ENCODE measurements at places on chromosomes 5 and 9.

DNA sequence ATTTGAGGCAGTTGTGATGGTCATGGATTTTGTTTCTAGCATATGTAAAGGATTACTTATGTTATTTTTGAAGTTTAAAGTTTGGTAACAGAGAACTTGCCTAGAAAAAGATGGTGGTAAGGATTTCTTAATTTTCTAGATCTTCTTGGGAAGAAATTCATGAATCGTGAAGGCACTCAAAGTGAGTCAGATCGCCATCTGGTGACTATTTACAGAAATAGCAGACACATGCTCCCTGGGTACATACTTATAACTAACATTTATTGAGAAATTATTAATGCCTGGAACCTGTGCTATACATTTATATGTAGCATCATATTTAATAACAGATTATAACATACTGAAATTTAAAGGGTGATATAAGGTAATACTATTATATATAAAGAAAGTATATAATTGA is 299.7 kb downstream of the IZUMO3 start:
- no peak for DNase-seq

GRCh38 chr5:40676613-40677343 is 2.9 kb upstream of the PTGER4 start:
- no peak for DNase-seq

DNA sequence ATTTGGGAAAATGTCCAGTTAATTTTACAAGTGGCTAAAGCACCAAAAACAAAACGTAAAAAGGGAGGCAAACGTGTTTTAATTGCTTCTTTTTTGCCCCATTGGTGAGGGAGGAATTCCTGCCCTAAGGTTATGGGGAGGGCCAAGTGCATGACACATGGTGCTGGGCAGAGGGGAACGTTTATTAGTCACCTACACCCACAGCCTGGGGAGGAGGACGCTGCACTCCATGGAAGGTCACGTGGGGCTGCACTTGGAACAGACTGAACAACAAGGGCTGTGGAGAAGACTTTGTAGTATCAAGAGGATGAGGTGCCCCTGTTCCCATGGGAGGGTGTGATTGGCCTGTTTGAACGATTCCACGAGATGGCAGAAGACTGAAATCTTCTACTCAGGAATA is 13.7 kb upstream of the ADAMTS16 start:
- no peak for DNase-seq

DNA sequence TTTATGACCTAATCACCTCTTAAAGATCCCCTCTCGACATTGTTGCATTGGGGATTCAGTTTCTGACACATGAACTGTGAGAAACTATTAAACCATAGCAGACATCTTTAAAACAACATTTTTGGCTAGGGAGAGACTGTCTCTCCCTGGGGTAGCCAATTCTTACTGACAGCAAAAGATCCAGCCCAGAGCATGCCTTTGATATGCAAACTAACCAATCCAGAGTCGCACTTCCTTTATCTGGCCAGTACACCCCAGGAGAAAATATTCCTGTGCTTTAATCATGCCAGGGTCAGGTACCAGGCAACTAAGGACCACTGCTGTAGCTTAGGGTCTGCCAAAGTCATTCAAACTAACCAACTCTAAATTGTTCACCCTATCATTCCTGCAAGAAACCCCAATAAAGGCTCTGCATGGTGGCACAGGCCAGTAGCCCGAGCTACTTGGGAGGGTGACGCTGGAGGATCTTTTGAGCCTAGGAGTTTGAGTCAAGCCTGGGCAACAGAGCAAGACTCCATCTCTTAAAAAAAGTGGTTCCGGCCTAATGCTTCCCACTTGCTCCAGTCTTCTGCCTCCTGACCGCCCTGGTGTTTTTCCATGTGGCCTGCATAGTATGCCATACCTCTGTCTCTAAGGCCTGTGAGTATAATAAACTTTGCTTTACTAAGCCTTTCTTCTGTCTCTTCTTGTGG is 62.3 kb upstream of the DAPK1 start:
- no peak for DNase-seq

GRCh38 chr9:133202145-133202513 is 6.9 kb downstream of the OBP2B start:
- no peak for DNase-seq

DNA sequence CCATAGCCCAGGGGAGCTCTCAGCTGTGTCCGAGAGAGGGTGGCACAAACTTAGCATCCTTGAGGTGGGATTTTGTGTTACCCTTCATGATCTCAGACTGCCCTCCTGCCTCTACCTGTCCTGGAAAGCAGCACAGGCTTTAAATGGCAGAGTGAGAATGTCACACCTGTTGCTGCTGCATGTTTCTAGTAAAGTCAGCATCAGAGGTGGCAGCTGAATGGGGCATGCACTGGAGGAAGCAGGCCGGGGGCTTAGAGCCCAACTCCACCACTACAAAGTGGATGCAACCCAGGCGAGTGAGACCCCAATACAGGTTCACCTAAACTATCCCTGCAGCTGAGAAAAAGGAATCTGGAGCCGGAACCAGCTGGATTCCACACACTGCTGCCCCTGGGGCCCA is 51.6 kb downstream of the MACROH2A1 start:
- DNase-seq: no peak

Data from effector CD4-positive, alpha-beta T cell (primary cell).